ENCODE measurements at places on chromosomes 5 and 9. TPM values are rescaled to one million over a fixed set of nuclear protein-coding genes. Genes with fewer than 3 reads are reported as not detected.

IL17B gene
- total RNA-seq = 4.7 TPM

EFNA5 gene
- total RNA-seq = 5.4 TPM

GRM6 gene
- 1.1 TPM for total RNA-seq

CLTB gene
- 107 TPM for total RNA-seq

AIF1L gene
- 14.9 TPM for total RNA-seq

ACOT12 gene
- 0.87 TPM for total RNA-seq

GABRP gene
- not detected for total RNA-seq

TRAF1 gene
- 6.5 TPM for total RNA-seq

MIER3 gene
- 68.7 TPM for total RNA-seq

EQTN gene
- total RNA-seq = 10.5 TPM

FOXD4 gene
- 0.50 TPM for total RNA-seq

All from testis (tissue), 5 donors.